Activated T-cell treated with anti-CD3 and anti-CD28 coated beads for 4 hours (primary cell): ENCODE measurements at places on chromosomes 4 and X.

GRCh38 chr4:55312489-55313101, 33.4 kb upstream of the SRD5A3 start:
- peak; percentile 13 for DNase-seq

DNA sequence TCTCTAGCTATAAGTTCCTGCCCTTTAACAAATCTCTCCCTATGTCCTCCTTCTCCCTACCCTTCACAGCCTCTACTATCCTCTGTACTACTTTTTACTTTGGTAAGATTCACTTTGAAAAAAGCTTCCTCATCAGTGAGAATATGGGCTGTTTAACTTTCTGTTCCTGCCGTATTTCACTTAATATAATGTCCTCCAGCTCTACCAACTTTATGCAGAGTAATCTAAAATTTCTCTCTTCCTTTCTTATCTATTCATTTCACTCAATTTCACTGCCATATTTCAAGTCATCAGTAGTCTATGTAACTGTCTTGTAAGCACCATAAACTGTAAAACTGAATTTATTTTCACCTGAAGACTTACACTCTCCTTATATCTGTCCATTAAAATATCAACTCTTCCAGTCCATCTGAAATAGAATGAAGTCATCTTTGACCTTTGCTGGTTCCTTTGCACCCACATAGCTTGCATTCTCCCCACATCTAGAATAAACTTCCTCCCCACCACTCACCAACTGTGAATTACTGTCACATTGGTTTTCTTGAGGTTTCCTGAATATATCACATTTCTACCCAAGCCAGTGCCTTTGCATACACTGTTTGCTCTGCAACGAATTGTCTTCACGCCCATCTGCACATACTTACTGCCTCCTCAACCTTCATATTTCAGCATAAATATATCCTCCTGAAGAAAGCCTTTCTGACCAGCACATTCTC, 54.6 kb downstream of the ARAP2 start:
- no peak for DNase-seq

GRCh38 chr4:106996490-106996889, 39.6 kb downstream of the DKK2 start:
- DNase-seq: no peak

GRCh38 chr4:42906341-42906740, 13.8 kb downstream of the GRXCR1 start:
- no peak for DNase-seq

DNA sequence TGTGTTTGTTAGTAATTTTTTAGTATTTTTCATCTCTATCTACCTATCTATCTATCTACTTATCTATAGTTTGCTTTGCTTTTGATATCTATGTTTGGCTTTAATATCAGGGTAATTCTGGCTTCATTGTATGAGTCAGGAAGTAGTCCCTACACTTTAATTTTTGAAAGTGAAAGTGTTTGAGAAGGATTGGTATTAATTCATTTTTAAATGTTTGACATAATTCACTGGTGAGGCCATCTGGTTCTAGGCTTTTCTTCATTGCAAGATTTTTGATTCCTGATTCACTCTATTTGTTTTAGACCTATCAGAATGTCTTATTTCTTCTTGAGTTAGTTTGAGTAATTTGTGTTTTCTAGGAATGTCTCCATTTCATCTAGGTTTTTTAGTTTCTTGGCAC, 20.2 kb upstream of the TCP11X2 start:
- DNase-seq: no peak

- DNase-seq: no peak
Measured at GRCh38 chr4:76447393-76447851, 12.4 kb downstream of the SHROOM3 start.

- DNase-seq: no peak
Measured at GRCh38 chrX:18769812-18770573, 62.5 kb downstream of the PPEF1 start.

DNA sequence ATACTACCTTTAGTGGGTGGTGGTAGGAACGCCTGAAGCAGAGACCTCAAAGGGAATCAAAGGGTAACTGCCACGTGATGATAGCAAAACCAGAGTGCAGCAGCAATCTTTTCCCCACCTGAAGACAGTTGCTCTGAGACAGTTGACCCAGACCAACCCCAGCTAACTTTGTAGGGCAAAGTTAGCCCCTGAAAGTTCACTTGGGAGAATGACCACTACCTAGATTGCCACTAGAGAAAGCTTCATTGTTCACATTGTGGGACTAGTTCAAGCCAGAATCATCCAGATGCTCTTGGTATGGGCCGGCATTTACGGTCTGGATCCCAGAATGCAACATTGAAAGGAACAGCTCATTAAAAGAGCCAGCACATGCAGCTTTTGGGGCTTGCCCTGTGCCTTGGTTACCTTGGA, 4.1 kb downstream of the SEPTIN6 start:
- no peak for DNase-seq

DNA sequence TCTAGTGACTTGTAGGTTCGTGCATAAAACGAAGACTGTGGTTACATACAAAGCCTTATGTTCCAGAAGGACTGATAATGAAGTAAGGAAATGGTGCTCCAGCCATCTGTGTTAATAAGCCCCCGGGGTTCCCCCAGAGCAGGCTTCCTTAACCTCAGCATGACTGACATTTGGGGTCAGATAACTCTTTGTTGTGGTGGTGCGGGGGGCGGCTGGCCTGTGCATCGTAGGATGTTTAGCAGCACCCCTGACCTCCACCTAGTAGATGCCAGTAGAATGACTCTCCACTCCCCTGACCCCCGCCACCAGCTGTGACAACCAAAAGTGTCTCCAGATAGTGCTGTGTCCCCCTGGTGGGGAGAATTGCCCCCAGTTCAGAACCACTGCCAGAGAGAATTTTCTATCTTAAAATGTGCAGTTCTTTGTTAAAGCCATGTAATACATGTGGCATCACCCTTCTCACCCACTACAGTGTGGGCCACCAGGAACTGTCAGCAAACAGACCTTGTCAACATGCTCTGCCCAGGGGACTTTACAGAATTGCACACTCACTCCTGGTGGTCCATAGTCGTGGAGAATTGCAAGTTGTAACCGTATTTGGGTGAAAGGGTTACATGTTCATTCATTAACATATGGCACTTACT, 7.5 kb downstream of the SH3KBP1 start:
- DNase-seq: no peak

DNA sequence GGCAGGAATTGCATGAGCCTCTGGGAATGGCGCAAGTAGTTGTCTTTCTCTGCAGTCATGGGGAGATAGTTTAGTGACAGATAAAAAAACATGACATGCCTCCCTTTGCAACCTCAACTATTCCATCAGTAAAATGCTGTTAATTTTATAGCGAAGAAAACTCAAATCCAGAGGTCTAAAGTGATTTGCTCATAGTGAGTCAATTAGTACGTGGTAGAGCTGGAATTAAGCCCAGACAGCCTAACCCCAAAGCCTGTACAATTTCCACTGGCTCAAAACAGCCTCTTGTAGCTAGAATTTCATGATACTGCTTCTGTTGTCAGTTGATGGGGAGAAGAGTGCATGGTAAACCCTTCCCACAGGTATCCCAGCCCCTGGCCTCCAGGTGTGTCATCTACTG, 81.3 kb upstream of the TRPC5 start:
- no peak for DNase-seq

DNA sequence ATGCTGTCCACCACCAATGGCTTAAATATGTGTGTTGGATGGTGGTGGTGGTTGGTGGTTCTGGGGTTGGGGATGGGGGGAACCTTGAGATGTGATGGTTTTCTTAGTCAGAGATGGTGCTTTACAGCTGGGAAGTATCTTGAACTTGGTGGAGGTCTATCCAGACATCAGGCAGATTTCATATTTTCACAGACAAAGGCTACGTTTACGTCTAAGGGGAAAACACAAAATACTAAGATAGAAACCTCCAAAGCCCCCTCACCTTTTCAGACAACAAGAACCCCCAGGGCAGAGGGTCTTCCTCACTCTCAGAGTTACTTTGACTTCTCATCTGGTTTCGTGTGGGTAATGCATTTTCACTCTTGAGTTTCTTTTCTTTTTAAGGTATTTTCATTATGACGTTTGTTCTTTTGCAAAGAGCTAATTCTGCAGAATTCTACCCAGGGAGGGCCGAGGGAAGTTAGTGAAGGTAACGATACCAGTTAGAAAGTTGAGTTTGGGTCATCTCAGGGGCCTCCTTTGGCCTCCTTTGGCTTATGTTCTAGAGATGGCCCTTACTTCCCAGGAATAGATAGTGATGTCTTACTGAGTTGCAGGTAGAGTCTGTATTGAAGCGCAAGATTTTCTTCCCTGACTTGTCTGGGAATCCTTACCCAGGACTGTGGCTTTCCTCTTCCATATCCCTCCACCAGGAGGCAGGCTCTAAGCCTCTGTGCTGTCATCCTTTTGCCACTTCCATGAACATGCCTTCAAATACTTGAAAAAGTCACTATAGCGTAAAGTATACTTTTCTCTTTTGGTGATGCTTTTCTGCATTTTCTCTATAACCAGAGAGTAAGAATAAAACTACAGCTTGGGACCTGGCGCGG, 31.9 kb downstream of the RHOH start:
- DNase-seq: no peak

- DNase-seq: no peak
Measured at GRCh38 chr4:164408831-164409230, 345.1 kb upstream of the SMIM31 start.

DNA sequence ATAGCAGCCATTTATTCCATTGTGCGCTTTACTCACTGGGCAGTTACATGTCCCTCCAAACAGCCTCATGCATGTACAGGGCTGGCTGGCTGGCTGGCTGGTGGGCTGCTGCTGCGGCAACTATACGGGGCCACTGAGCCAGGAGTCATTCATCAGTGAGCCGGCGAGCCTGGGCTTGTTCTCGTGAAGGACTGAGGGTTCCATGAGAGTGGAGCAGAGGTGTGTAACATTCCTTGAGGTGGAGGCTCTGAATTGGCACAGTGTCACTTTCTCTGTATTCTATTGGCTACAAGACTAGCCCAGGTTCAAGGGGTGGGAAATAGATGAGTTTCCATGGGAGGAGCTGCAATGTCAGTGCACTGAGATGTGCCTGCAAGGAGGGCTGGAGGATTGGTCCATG, 89.1 kb downstream of the ARHGAP10 start:
- DNase-seq: no peak

GRCh38 chr4:152165846-152166245, 370.0 kb downstream of the FBXW7 start:
- DNase-seq: no peak

GRCh38 chrX:67693928-67694327, 150.1 kb downstream of the AR start:
- no peak for DNase-seq

DNA sequence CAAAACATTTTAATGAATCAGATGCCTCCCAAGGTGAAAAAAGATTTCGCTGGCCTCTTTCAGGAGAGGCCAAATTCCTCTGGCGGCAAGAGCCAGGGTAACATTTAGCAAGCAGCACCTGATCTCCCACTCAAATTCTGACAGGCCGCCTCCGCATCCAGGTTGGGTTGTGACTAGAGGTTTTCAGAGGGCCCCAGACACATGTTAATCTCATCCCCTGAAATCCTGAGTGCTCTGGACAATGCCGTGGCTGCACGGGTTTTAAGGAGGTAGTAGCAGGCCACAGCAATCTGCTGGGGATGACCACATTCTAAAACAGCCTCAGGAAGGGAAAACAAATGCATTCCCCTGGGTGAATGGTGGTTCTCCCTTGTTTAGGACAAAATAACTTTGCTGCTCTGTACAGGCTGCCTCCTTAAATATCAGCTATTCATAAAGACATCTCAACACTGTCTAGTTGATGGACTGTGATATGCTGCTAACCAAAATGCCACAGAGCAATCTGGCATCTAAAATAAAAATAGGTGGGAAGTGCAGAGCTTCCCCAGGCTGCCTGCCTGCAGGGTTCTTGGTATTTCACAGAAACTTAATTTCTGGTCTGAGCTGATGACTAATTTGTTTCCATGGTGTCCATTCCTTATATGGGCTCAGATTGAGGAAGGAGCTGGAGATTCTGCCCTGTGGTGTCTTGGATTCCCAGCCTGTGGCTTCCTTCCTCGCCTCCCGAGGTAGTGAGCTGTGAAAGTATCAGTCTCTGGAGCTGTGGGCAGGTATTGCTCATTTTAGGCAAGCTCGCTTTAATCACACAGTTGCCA, 202.0 kb downstream of the DCLK2 start:
- DNase-seq: no peak

GRCh38 chrX:122945328-122945727, 238.8 kb upstream of the GRIA3 start:
- DNase-seq: no peak

DNA sequence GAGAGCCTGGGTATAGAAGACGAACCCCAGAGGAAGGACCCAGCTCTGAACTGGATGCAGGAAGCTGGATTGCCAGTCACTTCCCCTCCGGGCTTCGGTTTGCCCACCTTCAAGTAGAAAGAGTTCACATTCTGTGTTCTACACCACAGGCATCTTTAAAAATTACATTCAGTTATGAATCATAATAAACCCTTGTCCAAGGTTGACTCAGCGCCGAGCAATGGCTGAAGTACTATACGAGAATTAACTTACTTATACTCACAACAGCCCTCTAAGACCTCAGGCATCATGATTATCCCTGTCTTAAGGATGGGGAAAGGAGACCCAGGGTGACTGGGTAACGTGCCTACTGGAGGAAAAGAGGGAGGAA, 72.5 kb downstream of the EVC2 start:
- no peak for DNase-seq

- no peak for DNase-seq
Measured at GRCh38 chrX:70826715-70827114, 81.8 kb downstream of the TEX11 start.

DNA sequence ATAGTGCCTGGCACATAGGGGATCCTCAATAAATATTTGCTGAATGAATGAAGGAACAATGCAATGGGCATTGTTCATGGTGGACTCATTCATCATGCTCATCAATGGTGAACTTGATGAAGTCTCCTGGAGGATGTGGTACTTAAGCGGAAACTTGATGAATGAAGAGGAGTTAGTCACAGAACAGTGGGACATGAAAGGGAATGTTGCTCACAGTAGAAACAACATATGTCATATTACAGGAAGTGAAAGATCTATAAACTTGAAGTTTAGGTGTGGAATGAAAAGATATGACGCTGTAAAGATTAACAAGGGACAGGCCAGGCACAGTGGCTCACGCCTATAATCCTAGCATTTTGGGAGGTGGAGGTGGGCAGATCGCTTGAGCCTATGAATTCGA, 224.1 kb downstream of the PPP3CA start:
- DNase-seq: no peak

DNA sequence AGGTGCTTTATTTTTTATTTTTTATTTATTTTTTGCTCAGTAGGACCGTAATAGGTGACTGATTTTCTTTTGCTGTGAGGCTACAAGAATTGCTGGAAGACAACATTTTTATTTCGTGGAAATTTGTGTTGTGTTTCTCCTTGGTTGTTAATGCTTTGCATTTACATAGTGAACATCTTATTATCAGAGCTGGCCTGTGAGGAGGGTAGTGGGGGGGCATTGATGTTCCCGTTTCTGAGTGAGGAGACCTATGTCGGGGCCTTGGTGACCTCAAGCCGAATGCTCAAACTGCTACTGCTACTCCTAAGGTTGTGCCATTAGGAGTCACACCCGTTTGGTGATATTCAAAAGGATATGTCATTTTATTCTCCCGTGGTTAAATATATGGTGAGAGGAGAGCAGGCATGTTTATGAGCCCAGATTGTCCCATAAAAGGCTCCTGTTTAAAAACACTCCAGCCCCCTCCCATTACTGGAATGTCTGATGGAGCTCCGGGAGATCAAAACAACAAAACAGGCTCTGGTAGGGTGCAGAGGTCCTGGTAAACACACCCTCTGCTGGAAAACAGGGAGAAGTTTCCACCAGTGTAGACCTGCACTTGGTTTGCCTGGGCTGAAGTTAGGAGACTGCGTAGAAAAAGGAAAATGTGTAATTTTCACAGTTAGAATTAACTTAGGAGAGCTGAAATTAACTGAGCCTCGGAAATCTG, 5.6 kb downstream of the PDGFRA start:
- no peak for DNase-seq
